ENCODE measurements at places on chromosomes 7 and 10.

GRCh38 chr7:142482891-142483658 is 225.2 kb upstream of the PRSS58 start:
- peak; percentile 71 for DNase-seq

DNA sequence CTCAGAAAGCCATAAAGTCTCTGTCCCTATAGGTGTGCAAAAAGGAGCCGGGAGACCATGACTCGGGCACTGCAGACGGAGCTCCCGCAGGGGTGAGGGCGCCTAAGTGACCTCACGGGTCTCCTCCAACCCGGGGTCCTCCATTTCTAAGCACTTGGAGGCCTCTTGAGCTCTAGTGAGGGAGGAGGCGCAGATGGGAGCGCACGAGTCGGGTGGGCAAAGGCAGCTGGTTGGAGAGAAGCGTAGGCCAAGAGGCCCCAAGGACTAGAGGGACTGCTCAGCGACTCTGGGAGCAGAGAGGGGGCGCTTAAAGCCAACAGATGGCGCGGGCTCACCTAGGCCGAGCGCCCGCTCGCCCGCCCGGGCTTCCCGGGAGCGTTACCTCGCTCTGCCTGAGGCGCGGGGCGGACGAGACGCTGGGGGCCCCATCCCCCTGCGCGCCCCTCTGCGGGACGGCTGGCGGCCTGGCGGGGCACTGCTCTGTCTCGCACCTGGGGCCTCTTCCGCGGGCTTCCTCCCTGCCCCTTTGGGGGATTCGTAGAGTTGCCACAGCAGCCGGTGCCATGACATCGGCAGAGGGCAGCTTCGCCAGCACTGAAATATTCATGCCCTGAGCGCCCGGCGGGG is 523 bp upstream of the CDH23 start:
- peak; percentile 76 for DNase-seq

- no peak for DNase-seq
Measured at GRCh38 chr7:44539669-44540506, 1.2 kb downstream of the NPC1L1 start.

GRCh38 chr10:20898866-20899535 is 1.9 kb upstream of the NEBL start:
- DNase-seq: no peak

DNA sequence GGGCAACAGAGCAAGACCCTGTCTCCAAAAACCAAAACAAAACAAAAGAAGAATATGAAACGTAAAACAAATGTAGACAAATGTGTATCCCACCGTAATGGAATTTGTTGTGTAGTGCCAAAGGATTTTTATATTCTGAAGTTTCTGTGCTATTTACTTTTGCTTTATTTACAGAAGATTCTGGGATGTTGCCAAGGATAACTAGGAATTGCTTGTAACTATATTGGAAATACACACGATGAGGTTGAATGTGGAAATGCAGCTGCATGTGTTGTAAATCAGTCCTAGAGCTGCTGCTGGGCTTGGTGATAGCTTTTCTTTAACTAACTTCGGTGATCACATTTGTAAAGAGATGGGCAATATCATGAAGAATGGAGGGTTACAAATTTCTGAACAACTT is 39.5 kb downstream of the GALNT17 start:
- no peak for DNase-seq

- DNase-seq: peak; percentile 19
Measured at GRCh38 chr10:44354771-44355170, 30.1 kb downstream of the CXCL12 start.

DNA sequence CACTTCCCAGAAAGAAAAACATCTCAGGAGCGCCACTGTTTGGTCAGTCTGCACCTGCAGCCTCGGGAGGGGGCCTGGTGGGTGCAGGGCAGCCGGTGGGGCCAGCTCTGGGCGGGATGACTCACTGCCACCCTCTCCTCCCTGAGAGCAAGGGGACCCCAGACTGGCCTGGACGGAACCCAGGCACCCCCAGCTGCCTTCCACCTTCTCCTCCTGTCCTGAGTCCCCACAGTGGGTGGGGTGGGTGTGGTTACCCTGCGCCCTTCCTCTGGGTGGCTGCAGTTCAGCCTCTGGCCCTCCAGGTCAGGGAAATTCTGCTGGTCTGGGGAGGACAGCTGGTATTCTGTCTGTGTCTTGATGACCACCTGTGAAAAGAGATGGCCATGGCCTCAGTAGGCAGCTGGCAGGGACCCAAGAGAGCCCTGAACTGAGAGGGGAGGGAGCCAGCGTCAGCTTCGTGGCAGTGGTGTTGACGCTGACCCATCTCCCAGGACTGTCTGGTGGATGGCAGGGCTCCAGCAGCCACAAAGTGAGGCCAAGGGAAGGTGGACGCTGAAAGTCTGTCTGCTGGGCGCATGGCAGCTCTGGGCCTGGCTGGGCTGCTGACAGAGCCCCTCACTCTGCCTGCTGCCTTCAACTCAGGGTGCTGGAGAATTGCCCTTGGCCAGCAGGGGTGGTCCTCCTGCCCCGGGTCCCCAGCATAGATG is 8.9 kb downstream of the CALY start:
- peak; percentile 55 for DNase-seq

DNA sequence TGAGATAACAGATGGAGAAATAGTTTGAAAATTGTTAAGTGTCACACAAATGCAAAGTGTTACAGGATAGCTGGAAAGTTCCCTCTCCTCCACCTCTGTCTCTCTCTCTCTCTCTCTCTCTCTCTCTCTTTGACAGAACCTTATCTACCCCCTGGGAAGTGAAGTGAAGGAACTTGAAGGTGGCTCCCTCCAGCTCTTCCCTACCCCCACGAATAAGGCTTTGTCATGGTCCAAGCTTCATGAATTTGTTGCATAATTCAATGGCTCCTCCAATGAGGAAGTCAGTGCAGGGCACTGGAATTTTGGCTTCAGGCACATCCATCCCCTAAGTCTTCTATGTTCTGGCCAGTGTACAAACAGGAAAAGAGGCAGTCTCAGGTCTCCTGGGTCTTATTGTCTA is 66.4 kb downstream of the CDHR3 start:
- DNase-seq: no peak
